Smooth muscle cell of the pulmonary artery (primary cell): ENCODE measurements at places on chromosomes 2 and 18. TPM values are rescaled to one million over a fixed set of nuclear protein-coding genes. Genes with fewer than 3 reads are reported as not detected.

The ARL5A gene
- total RNA-seq: 56.0 and 69.7 TPM in 2 replicates

The KRTCAP3 gene
- total RNA-seq: 0.39 TPM in 1 of 2 replicates, not detected in the other

The RASGRP3 gene
- 2.1 and 3.0 TPM in 2 replicates for total RNA-seq

The RMDN2 gene
- 3.4 and 6.4 TPM in 2 replicates for total RNA-seq

The PRSS56 gene
- total RNA-seq: not detected in 2 replicates

The ALPI gene
- total RNA-seq: not detected in 2 replicates

The RGPD3 gene
- total RNA-seq: 0.20 and 0.26 TPM in 2 replicates

The SERPINB10 gene
- not detected in 2 replicates for total RNA-seq

The ESPNL gene
- total RNA-seq: 1.9 and 2.5 TPM in 2 replicates

The SLC9A4 gene
- 0.03 TPM in 1 of 2 replicates, not detected in the other for total RNA-seq

The CREG2 gene
- 0.65 and 2.4 TPM in 2 replicates for total RNA-seq

The ABHD1 gene
- total RNA-seq: 0.13 and 0.20 TPM in 2 replicates

The NEU4 gene
- 0.07 and 0.13 TPM in 2 replicates for total RNA-seq

The NCL gene
- 148 and 236 TPM in 2 replicates for total RNA-seq

The IL18R1 gene
- total RNA-seq: 2.3 and 8.3 TPM in 2 replicates

The PLCD4 gene
- 2.0 and 2.5 TPM in 2 replicates for total RNA-seq

The IGFBP5 gene
- 1,272 and 1,451 TPM in 2 replicates for total RNA-seq

The CDH19 gene
- 0.33 and 4.3 TPM in 2 replicates for total RNA-seq

The DLGAP1 gene
- total RNA-seq: 0.53 and 1.1 TPM in 2 replicates

The FARSB gene
- total RNA-seq: 10.7 and 13.3 TPM in 2 replicates

The UPP2 gene
- not detected in 2 replicates for total RNA-seq

The TIGD1 gene
- 2.2 and 3.1 TPM in 2 replicates for total RNA-seq

The IL1A gene
- total RNA-seq: 0.85 and 2.7 TPM in 2 replicates

The PROKR1 gene
- not detected in 2 replicates for total RNA-seq

The SIX3 gene
- not detected in 2 replicates for total RNA-seq

The IL1RN gene
- not detected in 2 replicates for total RNA-seq

The DHRS9 gene
- total RNA-seq: 0.98 and 2.7 TPM in 2 replicates

The TUBB8B gene
- not detected in 2 replicates for total RNA-seq

The CD8B2 gene
- total RNA-seq: not detected in 2 replicates

The ABCA12 gene
- total RNA-seq: 0.07 and 0.13 TPM in 2 replicates

The RAB6C gene
- not detected in 2 replicates for total RNA-seq

The RIT2 gene
- total RNA-seq: not detected in 2 replicates

The FSIP2 gene
- total RNA-seq: 0.03 and 0.13 TPM in 2 replicates
